ENCODE measurements at places on chromosomes 4 and X. TPM values are rescaled to one million over a fixed set of nuclear protein-coding genes. Genes with fewer than 3 reads are reported as not detected.

DNA sequence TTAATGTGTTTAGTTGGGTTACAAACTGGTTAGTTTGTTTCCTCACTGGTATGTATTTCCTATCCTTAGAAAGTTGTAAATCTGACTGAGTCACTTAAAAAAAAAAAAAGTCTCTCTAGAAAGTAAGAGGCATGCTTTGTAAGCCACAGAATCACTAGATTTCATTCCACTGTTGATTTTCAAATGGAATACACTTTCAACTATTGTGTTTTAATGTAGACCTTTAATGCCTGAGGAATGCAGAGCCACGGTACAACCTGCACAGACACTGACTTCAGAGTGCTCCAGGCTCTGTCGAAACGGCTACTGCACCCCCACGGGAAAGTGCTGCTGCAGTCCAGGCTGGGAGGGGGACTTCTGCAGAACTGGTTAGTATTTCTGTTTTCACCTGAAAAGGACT lies 88.6 kb downstream of the HHIP start:
- DNase-seq = peak; percentile 59

- DNase-seq = no peak
Observed at GRCh38 chr4:57916479-57916878, 806.3 kb upstream of the IGFBP7 start.

DNA sequence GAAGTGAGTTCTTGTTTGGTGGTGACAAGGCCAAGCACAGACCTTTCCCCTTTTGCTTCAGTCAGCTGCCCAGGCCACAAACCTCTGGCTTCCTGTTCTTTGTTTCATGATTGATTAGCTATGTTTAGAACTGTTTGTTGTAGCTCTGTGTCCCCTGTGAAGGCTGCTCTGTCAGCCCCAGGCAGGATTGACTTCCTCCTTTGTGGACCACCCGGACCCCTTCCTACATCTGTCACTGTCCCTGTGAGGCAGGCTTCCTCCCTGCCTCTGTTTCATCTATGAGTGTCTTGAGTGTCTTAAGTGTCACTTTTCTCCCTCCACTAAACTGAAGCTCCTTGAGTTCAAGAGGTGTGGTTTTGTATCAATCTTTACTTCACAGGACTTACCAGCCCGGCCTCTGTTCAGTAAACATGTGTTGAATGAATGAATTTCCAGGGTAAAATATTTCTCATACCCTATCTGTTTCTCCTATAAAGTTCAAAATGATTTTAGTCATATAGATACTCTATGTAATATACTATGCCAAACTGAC lies 83.5 kb downstream of the ZNF674 start:
- DNase-seq = no peak

DNA sequence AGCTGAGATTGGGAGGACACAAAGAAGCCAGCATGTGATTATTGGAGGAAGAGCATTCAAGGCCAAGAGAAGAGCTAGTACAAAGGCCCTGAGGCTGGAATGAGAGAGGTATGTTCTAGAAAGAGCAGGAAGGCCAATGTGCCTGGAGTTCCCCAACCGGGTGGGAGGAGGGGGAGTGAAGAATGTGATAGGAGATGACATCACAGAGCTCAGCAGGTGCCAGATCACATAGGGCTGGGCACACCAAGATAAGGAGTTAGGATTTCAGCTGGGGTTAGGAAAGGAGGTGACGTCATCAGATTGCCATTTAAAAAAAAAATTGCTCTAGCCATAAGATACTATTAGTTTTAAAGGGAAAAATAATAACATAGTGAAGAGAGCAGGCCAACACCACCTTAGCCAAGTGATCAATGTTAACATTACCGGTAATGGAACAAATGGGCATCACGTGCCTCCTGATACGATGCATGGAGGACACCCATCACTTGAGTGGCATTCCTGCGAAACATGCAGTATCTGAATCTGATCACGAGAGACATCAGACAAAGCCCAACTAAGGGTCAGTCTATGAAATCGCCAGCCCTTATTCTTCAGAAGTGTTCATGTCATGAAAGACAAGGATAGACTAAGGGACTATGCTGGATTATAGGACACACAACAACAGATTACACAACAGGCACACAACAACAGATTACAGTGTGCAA lies 344.3 kb downstream of the BCOR start:
- DNase-seq = no peak

- no peak for DNase-seq
Observed at GRCh38 chr4:154640999-154641398, 28.5 kb upstream of the FGG start.

GRCh38 chr4:55032179-55032578 lies 93.2 kb downstream of the KDR start:
- no peak for DNase-seq

GRCh38 chr4:88705805-88706492 lies 8.3 kb upstream of the NAP1L5 start:
- DNase-seq = peak; percentile 63

- DNase-seq = no peak
Observed at GRCh38 chr4:171067422-171067821, 745.8 kb upstream of the GALNTL6 start.

DNA sequence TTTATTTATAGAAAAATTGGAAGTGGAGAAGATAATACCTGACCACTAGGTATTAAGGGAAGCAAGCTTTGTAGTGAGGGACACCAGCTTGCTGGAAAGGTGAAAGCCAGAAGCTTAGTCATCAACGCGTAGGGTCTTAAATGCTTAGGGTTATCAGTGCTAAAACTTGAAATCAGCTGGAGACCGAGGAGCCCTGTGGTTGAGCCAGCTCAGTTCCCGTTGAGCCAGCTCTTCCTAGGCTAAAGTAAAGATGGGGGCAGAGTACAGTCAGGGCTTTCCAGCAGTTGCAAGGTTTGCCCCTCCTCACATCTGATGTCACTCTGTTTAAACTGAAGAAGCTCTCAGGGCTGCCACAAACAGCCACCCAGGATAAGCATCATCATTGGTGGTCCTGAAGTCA lies 240.7 kb downstream of the DCLK2 start:
- no peak for DNase-seq

GRCh38 chr4:10688846-10689245 lies 4.3 kb upstream of the CLNK start:
- DNase-seq = no peak

GRCh38 chrX:143634663-143635455 lies 1.0 kb downstream of the SLITRK4 start:
- DNase-seq = no peak

DNA sequence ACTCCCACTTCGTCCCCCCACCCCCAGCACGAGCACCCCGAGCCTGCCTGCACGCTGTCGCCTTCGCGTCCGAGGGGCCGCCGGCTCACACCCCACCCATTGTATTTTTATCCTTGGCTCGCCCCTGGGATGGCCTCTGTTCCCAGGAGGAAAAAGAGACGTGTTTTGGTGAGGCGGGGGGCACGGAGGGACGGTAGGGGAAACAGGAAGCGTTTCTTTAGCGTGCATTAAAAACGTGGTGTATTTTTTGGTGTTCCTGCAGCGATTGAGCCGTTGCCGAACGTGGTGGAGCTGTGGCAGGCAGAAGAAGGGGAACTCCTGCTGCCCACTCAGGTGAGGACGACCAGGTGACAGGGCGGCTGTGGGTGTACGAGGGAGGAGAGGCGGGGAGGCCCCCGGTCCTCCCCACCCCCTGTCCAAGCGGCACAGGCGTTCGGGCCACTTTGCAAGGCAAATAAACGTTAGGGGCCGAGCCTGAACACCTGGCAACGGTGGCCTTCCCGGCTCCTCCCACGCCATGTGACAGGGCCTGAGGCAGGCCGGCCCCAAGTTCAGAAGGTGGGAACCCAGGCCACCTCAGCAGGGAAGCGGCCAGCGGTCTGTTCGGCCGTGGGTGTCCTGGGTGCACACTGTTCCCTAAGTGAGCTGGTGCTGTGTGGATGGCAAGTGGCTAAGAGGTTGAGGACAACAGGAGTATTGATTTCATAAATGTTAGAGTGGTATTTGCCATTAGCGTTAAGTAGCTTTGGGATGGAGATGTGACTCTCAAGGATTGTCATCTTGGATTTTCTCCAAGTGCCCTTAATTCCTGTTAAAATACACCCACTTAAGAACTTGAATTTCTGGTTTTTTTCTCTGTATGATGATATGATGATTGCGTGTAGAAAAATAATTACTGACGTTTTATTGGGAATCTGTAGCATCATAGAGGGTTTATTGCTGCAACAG lies 1.1 kb downstream of the TMEM131L start:
- peak; percentile 34 for DNase-seq

DNA sequence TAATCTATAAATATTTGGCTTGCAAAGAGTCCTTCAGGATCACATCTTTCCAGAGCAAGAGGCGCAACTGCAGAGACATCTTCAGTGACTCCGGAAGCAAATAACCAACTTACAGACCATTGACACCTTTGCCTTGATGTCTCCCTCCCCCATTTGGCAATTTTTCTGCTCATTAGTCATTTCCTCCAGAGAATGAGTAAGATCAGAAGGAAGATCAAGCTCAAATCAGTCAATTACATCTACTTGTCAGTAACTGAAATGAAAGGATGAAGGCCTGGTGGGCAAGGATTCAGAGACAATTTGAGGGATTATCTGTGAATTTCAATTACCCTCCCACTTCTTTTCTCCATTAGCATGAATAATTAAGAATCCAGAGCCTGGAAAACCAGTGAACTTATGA lies 665.6 kb upstream of the CPEB2 start:
- no peak for DNase-seq

DNA sequence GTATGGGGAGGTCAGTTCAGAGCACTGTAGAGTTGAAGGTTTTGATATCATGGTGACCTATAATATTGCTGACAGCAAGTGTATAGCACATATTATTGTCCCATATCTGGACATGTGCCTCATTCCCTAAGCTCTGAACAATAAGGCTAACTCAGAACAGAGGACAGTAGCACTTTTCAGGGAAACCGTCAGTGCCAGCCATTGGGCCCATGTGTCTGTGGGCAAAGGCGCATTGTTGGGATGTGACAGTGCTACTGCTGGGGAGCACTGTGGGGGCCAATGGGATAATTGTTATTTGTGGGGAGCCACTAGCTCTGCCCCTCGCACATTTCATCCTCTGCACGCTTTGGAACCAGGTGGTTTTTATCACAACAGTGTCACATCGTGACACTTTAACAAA lies 136.2 kb downstream of the ELOVL6 start:
- DNase-seq = no peak

GRCh38 chrX:1507511-1508463 lies 29.2 kb downstream of the P2RY8 start:
- no peak for DNase-seq

- DNase-seq = no peak
Observed at GRCh38 chr4:159297091-159297490, 194.2 kb downstream of the RAPGEF2 start.

GRCh38 chrX:12974796-12975669 lies at the start of gene TMSB4X:
Gene TMSB4X, plus strand, starts transcription at chrX:12975110.
- DNase-seq = peak; percentile 88

- no peak for DNase-seq
Observed at GRCh38 chr4:145196747-145197146, 16.4 kb upstream of the OTUD4 start.

GRCh38 chr4:9781343-9782135 lies at the start of gene DRD5:
Gene DRD5, plus strand, starts transcription at chr4:9781634. Its CDS starts 396 bp downstream, at chr4:9782030.
- DNase-seq = no peak

DNA sequence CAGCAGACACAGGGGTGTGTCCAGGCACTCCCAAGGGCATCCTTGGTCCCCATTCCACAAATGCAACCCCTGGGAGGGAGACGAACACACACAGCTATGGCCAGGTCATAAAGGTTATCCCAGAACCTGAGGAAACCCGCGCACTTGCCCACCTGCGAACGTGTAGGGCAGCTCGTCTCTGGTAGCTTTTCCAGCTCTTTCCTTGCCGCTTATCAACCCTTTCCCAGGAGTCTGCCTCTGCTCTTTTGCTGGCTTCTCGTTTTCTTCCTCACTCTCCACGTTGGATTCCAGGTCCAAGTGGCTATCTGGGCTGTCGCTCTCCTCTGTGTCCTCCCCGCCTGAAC lies 13.5 kb downstream of the NOP14 start:
- DNase-seq = no peak

- DNase-seq = no peak
Observed at GRCh38 chrX:86604607-86605006, 456.4 kb downstream of the DACH2 start.

DNA sequence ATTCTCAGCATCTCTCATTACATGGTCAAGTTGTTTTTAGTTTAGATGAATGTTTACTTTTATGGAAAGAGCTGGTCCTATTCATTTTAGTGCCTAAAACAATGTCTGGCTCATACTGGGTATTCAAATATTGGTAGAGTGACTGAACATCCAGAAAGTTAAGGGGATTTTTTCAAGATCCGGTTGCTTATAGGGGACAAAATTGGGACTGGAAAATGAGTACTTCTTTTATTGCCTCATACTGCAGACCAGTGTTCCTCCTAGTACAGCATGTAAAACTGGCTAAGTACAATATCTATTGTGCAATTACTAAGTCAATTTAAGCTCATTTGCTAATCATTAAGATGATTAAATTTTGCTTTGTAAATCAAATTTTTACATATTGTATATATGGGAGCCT lies 13.9 kb downstream of the RP2 start:
- DNase-seq = no peak

GRCh38 chr4:153084980-153085630 lies 119.1 kb upstream of the TRIM2 start:
- DNase-seq = peak; percentile 76

GRCh38 chr4:94700298-94700697 lies 57.5 kb upstream of the BMPR1B start:
- no peak for DNase-seq

GRCh38 chr4:44421330-44422065 lies 27.1 kb downstream of the KCTD8 start:
- no peak for DNase-seq

DNA sequence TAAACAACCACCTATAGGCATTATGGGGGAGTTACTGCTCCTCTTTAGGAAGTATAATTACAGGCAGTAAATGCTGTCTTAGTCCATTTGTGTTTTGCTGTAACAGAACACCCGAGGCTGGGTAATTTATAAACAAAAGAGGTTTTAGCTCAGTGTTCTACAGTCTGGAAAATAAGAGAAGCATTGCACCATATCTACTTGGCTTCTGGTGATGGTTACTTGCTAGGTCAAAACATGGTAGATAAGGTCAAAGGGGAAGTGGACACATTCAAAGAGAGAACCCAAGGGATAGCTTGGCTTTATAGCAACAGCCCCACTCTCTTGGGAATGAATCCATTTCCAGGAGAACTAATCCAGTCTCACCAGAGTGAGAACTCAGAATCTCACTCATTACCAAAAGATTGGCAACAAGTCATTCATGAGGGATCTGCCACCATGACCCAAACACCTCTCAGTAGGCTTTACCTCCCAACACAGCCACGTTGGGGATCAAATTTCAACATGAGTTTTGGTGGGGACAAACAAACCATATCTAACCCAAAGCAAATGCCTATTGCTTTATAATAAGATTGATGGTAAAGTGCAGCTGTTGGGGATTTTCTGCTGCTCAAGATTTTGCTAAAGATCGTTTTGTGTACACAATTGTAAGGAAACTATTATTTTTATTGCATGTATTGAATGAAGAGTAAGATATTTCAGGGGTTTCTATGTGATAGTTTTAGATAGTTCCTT lies 32.6 kb downstream of the STAG2 start:
- DNase-seq = no peak

The UBA1 gene
- polyA plus RNA-seq = 141 TPM

The IL3RA gene
- polyA plus RNA-seq = 0.13 TPM

The TXK gene
- polyA plus RNA-seq = not detected

The GAB3 gene
- polyA plus RNA-seq = 1.0 TPM

The C4orf50 gene
- polyA plus RNA-seq = not detected

The RPA4 gene
- polyA plus RNA-seq = 0.11 TPM

The SATL1 gene
- not detected for polyA plus RNA-seq

The SFRP2 gene
- 1.6 TPM for polyA plus RNA-seq

The LNX1 gene
- polyA plus RNA-seq = 6.3 TPM

The HHIP gene
- 0.06 TPM for polyA plus RNA-seq

The ANK2 gene
- 10.9 TPM for polyA plus RNA-seq

The TBX22 gene
- polyA plus RNA-seq = not detected

The GPR173 gene
- polyA plus RNA-seq = 0.24 TPM

The PRDM5 gene
- 7.7 TPM for polyA plus RNA-seq
